ENCODE measurements at places on chromosomes 5 and 9.

DNA sequence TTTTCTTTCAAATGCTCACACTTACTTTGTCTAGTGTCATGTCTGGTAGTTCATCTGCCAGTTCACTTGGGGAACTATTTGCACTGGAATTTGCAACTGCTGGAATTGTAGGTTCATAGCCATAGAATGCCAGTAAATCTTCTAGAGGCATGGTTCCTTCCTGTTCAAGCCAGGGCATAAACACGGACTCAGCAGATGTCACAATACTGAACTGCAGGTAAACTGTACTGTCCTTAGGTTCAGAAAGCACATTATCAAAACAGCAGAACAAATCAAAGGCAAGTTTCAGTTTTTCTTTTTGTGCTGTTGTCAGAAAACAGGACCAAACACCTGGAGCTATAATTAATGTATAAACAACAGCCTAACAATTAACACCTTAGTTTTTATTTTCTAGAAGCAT lies 13.1 kb downstream of the MIER3 start:
- DNase-seq: no peak

GRCh38 chr5:6484446-6484845 lies 35.8 kb downstream of the UBE2QL1 start:
- DNase-seq: no peak

- DNase-seq: no peak
Measured at GRCh38 chr5:139805545-139805944, 9.9 kb downstream of the PSD2 start.

DNA sequence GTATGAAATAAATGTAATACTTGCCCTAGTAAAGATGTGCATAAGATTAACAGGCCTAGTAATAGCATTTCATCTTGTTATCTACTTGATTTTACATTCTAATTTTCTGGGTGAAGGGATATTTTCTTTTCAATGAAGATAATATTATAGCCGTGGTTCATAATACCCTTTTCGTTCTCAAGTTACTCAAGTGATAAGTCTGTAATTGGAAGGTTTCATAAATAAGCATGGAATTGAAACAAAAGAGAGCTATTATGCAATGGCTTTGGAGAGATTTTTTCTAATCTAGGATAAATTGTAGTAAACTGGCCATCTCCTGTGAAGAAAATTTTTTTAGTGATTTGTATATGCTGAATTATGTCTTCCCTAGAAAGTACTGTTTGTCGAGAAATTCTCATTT lies 19.0 kb downstream of the NAA35 start:
- no peak for DNase-seq

DNA sequence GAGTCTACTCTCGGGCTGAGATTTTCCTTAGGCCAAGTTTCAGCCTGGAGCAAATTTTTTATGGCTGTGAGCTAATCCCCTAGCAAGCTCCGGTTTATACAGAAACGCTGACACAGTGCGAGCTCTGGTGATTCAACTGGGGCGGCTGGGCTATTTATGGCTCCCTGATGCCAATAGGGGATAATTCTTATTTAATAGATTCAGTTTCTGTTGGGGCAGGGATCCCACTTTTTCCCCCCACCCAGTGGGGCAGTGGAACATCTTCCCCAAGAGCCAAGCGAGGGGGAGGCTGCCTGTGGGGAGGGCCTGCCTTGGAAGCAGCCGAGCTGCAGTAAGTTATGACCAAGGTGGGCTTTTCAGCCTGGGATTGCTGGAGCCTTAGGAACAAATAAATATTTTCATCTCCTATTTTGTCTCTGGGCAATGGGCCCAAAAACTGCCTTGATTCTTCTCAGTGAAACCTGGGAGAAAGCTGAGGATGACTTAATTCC lies 129.1 kb downstream of the MACROH2A1 start:
- DNase-seq: no peak

- no peak for DNase-seq
Measured at GRCh38 chr5:121024416-121025311, 560.6 kb downstream of the PRR16 start.
